Iris pigment epithelial cell (primary cell): ENCODE measurements at places on chromosomes 4 and X.

DNA sequence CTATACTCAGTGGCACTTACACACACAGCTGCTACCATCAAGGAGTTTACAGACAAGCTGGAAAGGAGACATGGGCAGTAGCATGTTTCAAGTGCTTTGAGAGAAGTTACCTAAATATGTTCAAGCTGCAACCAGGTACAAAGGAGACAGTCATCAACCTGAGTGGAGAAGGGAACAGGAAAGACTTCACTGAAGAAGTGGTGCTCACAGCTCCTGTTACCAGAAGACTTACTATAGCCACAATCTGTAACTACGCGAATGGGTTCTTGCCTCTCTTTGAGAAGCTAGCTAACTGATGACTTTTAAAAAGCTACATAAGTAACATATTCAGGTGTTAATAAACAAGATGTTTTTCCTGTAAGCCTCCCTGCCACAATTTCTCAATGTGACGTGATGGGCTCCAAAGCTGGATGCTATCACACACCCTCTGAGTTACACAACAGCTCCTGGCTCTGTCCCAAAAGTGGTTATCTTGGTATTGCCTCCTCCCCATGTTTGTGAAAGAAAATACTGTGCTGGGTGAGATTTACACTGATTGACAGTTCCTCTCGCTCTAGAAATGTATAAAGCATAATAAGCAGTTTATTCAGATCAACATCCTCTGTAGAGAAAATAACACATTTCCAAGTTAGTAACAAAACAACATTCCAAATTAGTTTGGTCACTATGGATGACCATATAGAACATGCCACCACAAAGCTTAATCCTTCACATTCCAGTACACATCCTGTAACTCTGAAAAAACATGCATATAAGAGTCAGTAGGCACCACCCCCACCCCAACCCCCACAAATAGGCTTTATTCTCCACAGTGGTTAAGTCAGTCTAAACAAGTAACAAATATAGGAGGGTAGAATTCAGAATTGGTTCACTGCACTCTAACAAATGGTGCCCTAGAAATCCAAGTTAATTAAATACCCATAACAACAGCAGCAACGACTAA is 81.8 kb downstream of the FRYL start:
- DNase-seq: peak; percentile 96

GRCh38 chr4:138645289-138645688 is 370.3 kb upstream of the NOCT start:
- DNase-seq: peak; percentile 8

DNA sequence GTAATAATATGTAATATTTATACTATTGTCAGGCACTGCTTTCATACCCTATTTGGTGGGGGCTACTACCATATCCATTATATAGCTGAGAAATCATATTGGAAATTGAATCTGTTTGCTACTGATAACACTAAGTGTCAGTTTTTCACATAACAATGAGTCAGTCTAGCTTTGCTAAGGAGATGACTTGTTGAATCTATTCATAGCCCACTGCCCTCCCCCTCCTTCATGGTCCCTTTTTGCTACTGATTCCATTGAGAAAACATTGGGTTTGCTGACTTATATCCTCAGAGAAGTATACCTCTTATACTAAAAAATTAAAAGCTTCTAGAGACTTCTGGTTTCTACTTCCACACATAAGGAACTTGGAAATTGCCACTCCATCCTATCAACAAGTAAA is 1898.4 kb downstream of the STIM2 start:
- DNase-seq: peak; percentile 21

DNA sequence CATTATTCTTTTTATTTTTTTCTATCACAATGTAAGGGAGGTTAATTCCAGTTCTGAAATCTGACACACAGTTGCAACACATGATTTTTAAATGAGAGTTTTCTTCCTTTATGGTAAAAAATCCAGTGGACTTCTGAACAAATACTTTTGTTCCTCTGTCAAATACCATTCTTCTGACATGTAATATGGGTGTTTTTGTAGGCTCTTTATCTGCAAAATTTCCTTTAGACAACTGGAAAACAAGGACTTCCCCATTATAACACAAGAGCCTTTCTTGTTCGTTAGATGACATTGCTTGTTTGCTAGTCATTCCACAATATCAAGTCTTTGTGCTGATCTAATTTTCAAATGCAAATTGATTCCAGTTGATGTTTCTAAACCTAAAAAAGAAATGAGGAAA is 7.7 kb downstream of the FANCB start:
- DNase-seq: peak; percentile 61

- DNase-seq: peak; percentile 39
Measured at GRCh38 chr4:128521156-128521555, 233.5 kb upstream of the PGRMC2 start.

DNA sequence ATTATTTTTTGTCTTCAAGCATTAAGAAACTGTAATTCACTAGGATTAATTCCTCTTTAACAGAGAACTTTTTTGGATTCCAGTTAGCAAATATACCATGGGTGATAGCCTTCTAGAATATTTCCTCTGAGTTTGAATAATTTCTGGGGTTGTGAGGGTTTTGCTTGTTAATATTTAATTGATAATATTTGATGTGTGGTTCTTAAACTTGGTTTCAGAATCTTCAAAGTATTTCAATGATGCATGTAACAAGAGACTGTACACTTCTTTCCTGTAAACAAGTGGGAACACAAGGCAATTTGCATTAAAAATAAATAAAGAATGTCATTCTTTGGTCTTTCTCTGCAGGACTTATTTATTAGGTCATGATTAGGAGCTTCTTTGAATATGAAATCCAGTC is 9.5 kb upstream of the C4orf51 start:
- DNase-seq: no peak

- peak; percentile 12 for DNase-seq
Measured at GRCh38 chrX:39242187-39242586, 440.9 kb downstream of the MID1IP1 start.

GRCh38 chr4:78057600-78058550 is 752 bp downstream of the FRAS1 start:
- DNase-seq: peak; percentile 53

DNA sequence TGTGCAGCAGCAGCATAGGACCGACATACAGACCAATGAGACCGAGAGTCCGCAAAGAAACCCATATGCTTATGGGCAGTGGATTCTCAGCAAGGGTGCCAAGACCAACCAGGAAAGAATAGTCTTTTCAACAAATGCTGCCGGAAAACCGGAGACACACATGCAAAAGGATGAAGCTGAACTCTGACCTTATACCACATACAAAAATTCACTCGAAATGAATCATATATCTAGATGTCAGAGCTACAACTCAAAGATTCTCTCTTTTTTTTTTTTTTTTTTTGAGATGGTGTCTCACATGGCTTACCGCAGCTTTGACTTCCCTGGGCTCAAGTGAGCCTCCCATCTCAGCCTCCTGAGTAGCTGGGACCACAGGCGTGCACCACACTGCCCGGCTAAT is 16.0 kb upstream of the MXD4 start:
- DNase-seq: peak; percentile 40

DNA sequence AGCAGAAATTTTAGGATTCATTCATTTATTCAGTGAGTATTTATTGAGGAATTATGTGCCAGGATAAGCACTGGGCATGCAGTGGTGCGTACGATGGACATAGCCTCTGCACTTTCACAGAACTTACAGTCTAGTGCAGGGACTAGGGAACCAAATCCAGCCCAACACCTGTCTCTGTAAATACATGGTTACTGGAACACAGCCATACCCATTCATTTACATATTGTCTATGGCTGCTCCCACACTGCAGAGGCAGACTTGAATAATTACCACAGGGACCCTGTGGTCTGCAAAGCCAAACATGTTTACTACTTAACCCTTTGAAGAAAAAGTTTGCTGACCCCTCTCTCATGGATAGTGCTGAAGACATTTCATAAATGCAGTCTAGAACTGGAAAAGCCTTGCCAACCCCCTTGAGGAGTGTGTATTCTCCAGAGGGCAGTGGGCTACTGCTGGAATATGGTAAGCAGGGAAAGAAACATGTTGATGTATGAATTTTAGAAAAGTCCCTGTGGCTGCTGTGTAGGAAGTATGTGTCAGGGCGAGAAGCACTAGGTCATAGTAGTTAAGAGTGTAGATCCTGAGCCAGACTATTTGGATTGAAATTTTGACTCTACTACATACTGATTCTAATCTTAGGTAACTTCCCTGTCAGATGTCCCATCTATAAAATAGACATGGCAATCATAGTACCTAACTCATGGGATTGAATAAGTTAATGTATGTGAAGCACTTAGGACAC is 75.5 kb downstream of the GALNT7 start:
- DNase-seq: no peak

DNA sequence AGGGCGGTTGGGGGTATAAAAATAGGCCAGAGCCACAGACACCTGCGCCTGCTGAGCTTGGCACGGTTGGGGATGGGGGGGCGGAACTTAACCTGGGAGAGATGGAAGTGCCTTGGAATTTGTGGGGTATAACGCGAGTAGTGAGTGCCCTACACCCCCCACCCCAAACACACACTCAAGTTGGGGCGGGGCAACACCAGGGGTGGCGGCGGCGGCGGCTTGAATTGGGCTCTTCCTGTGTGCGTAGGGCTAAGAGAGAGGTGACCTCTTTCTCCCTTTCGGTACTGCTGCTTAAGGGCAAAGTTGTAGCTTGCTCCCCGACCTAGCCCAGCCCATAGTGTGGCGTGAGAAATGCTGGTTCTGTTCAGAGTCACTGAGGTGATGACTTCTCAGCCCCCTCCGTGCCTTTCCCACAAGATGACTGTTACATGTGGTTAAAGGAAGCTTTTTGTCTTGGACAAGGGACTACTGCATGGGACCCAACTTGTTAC is 839 bp downstream of the STK26 start:
- DNase-seq: no peak

- no peak for DNase-seq
Measured at GRCh38 chrX:10043386-10043785, 76.2 kb downstream of the CLDN34 start.

DNA sequence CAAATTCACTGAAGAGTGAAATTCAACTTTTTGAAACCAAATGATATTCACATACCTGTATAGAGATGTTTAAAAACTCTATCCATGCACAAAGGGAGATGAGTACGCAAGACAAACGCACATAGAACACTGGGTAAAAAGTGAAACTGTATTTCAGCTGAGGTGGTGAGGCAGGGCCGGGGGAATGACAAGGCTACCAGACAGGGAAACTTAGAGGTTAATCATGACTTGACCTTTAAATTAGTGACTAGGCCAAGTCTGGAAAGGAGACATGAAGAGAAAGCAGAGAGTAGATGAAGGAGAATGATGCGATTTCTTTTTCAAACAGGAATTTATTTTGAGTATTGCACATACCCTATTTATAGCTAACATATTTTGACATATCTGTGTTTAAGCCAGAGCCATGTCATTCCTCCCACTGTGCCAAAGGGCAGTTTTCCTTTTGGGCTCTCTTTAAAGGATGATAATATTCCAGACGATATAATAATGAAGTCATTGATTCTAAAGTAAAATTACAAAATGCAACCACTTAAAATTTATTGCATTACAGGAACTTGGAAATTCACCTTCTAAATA is 49.4 kb downstream of the ARHGEF6 start:
- DNase-seq: no peak

DNA sequence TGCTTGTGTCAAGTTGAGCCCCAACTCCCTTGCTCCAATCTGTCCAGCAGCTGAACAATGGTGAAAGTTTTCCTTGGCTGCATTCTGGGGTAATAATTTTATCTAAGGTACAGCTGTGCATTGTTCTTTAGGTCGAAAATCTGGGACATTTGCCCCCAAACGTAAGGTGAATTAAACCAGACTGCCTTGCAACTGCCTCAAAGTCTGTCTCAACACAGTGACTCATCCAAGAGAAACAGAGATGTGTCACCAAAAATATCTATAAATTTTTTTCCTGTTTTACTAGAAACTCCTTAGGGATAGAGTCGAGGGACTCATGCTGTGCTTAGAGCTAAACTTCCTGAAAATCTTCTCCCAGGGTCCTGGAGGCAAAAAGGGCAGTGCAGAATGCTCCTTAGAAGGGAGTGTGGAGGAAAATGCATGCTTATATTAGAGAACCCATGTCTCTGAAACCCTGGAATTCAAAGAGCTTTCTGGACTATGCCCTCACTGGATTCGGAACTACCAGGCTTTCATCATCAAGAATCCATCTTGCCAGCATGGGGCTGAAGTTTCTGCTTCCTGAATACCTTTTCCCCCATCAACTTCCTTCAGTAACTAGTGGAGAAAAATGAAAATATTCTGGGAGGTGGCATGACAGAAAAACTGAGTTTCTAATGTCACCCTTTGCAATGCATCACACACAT is 115.7 kb downstream of the PALLD start:
- DNase-seq: peak; percentile 68

GRCh38 chrX:39935411-39936064 is 162.2 kb downstream of the BCOR start:
- DNase-seq: peak; percentile 18

GRCh38 chrX:44344687-44345086 is 1.2 kb upstream of the EFHC2 start:
- DNase-seq: no peak

- DNase-seq: no peak
Measured at GRCh38 chr4:26287756-26288155, 33.1 kb upstream of the RBPJ start.

DNA sequence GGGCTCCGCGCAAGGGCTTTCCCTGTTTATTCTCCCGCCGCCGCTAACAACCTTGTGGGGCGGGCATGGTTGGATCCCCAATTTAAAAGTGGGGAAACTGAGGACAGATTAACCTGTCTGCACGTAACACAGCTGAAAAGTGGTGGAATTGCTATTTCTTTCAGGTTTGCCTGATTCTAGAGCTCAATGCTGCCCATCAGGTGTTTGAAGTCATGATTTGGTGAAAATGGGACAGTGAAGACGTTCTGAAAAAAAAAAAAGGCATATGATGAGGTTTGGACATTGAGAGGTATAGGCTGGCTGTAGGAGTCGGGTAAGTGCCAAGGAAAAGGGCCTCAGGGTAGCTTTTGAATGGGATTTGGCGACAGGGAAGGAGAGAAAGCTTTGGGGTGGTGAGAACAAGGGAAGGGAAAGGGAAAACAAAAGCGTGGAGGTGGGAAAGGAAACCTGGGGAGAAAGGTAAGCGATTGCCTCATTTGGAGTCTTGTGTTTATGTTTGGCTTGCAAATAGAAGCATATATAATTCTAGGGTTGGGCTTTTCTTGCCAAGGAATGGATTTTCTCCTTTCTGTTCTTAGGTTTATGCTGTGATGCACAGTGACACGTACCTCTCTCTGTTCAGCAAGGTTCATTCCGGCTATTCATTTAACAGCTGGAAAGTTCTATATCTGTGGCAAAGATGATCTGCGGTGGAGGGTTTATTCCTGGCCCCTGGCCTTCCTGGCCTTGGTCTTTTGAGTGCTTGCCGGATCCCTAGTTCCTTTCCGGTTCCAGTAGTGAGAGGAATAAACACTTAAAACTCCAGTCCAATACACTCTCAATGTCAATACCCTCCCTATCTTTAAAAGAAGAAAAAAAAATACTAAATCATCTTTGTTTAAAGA is 2.4 kb upstream of the STIM2 start:
- no peak for DNase-seq
